PC-9 (cell line): ENCODE measurements at places on chromosomes 5 and 9. TPM values are rescaled to one million over a fixed set of nuclear protein-coding genes. Genes with fewer than 3 reads are reported as not detected.

DNA sequence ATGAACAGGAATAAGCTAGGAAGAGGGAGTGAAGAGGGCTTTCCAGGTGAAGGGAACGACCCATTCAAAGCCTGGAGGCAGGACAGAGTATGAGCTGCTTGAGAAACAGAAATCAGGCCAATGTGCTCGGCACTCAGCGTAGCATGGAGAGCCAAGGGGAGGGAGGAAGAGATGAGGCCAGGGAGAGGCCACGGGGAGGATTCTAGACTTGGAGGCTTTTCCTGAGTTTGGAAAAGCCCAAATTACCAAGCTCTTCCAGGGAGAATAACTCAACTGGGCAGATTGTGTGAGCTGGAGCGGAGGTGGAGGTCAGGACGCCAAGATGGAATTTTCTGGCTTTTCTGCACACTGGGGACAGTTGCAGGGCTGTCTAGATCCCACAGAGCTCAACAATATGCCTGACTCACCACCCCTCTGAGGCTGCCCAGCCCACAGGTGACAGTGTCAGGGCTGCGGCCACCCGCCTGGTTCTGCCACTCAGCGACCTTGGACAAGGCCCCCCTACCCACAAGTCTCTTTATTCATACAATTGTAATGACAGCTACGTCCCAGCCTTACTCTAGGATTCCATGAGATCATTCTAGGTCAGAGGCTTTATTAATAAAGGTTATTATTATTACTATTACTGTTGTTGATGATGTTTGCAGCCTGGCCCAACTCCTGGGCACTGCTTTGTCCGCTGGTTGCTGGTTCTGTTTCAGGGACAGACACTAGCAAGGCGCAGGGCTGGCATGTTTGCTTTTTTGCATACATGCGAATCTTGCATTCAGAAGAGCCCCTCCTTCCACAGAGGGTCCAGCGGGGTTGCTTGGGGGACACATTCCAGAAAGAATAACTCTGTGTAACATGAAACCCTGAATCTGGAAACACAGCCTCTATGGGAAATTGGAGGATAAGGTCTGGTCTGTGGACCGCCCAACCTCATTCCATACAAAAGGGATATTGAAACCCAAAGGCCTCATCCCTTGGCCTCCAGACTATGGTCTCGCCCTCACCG lies 9.4 kb upstream of the LMX1B start:
- DNase-seq: no peak

- DNase-seq: no peak
Observed at GRCh38 chr5:54556141-54556540, 38.6 kb downstream of the SNX18 start.

The ZNF346 gene
- 23.8 and 26.0 TPM in 2 replicates for total RNA-seq

The MAML1 gene
- 25.7 and 34.0 TPM in 2 replicates for total RNA-seq

DNA sequence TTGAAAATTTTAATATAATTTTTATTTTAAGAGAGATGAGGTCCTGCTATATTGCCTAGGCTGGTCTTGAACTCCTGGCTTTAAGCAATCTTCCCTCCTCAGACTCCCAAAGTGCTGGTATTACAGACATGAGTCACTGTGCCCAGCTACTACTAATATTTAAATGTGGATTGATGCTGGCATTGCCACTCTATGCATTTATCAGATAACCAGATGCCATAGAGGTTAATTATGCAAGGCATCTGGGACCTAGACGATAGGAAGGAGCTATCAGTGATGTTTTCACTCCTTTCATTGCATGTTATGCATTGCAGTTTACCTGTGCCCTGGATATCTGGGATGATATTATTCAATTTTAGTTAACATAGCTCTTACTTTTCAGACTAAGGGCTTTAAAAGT lies 127.0 kb downstream of the RPS23 start:
- no peak for DNase-seq

The CAMK4 gene
- total RNA-seq: not detected in 2 replicates

- DNase-seq: no peak
Observed at GRCh38 chr5:90962481-90962880, 403.9 kb downstream of the ADGRV1 start.

GRCh38 chr9:136171009-136171800 lies 33.7 kb downstream of the LHX3 start:
- DNase-seq: peak; percentile 69

The PRDM12 gene
- total RNA-seq: 0.35 and 0.46 TPM in 2 replicates

The CKS2 gene
- 138 and 260 TPM in 2 replicates for total RNA-seq

The AGXT2 gene
- total RNA-seq: not detected in 2 replicates

The NFX1 gene
- 14.9 and 15.0 TPM in 2 replicates for total RNA-seq

DNA sequence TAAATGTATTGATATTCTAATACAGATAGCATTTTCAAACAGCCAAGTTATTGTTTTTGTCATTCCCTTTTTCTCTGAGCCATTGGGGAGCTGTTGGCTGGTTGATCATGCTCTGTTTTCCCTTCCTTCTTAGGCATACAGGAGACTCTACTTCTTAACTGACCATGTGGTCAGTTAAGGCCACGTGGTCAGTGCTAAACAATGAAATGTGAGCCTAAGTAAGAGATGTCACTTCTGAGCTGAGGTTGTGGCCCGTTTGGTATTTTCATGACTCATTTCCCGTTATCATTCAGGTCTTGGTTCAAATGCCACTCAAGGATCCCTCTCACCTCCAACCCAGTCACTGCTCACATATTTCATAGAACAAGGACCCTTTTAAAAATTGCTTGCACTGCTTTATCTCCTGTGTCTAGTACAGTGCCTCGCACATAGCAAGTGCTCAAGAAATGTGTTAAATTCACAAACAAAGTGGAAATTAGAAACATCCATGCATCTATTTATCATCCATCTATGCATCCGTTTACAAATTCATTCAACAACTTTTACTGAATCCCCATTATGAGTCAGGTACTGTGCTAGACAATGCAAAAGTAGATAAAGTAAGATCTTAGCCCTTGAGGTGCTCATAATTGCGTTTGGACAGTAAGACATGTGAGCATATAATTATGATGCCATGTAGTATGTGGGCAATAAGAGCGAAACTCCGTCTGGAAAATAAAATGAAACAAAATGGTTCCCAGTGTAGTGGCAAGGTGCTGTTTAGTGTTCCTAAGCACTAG lies 50.7 kb downstream of the ARRDC3 start:
- peak; percentile 55 for DNase-seq

DNA sequence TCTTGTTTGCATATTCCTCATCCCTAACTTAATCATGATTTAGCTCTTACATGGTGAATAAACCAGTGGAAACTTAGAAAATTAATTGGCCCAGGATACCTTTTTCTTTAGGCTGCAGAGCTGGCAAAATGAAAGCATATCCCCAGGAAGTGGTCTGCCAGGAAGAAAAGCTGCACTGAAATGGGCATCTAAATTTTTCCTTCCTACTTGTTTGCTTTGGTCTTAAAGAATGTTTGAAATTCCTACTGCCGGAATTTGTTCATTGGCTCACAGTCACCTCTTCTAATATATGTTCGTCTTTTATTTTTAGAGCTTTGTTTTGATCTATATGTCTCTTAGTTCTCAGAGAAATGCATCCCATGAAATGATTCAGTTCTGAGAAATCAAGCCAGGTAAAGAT lies 113.2 kb upstream of the ELL2 start:
- DNase-seq: no peak

The SPIN1 gene
- 102 and 112 TPM in 2 replicates for total RNA-seq

DNA sequence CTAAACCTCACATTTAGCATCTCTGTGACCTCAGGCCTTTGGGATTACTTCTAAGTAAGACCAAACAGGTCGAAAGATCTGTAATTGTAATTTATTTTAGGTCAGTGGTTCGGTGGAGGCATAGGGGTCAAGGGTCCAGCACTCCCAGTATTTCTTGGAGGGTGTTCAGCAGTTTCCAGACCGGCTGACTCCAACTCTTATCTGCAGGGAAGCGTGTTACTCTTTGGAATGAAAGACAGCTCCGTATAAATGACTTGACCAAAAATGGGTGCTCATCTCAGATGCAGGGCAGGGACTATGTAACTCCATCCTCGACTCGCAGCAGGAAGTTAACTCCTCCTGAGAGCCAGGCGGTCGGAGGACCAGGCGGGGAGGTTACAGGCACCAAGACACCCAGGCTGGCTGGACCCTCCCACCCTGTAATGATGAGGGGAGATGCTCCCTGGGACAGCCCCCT lies 620 bp upstream of the VPS13A start:
- no peak for DNase-seq

The CYFIP2 gene
- total RNA-seq: not detected in 2 replicates

DNA sequence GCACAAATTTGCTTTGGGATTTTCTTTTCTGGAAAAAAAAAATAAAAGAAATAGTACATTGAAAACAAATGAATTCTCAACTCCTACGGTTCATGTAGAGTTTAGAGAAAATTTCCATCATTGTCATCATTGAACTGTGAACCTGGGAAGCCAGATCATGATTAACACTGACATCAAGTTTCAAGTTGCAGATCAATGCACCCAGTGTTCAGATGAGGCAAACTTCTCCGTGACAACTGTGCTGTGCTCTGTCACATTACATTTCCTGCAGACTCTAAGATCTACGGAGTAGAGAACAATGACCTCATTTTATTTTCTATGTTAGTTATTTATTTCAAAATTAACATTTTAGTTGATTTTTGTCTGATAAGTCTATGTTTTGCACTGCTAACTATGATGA lies 99.7 kb downstream of the MAP1B start:
- no peak for DNase-seq

DNA sequence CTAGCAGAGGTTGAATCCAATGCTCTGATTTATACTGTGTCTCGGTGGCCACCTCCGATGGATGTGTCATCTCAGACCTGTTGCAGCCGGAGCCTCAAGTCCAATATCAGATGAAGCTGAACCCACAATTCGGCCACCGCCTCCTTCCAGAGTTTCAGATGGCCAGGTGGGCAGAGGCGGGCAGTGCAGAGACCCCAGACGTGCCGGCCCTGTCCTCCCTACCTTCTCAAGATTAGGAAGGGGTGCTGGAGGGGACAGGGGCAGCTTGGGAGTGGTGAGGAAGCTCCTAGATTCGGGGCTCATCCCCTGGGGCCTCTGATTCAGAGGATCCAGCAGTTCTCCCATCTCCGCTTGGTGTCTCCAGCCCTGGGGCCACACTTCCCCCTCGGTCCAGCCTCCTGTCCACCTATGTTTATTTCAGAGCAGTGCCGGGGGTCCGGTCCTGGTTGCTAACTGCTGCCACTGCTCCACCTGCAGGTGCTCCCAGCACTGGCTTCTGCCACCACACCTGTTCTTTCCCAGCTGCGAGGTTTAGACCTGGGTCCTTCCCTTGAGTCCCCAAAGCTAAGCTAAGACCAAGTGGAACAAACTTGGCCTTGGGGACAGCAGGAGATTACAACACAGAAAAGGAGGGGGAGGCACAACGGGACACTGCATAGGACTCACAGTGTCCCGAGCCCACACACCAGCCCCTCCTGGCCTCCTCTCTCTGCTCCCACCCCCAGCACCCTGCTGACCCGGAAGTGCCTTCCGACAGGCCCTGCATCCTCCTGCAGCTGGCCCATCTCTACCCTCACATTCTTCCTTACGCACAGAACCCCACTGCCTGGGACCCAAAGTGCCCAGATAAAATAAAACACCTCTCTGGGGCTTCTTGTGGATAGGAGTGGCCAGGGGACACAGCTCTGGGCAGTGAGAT lies 81.6 kb downstream of the NTNG2 start:
- DNase-seq: no peak

DNA sequence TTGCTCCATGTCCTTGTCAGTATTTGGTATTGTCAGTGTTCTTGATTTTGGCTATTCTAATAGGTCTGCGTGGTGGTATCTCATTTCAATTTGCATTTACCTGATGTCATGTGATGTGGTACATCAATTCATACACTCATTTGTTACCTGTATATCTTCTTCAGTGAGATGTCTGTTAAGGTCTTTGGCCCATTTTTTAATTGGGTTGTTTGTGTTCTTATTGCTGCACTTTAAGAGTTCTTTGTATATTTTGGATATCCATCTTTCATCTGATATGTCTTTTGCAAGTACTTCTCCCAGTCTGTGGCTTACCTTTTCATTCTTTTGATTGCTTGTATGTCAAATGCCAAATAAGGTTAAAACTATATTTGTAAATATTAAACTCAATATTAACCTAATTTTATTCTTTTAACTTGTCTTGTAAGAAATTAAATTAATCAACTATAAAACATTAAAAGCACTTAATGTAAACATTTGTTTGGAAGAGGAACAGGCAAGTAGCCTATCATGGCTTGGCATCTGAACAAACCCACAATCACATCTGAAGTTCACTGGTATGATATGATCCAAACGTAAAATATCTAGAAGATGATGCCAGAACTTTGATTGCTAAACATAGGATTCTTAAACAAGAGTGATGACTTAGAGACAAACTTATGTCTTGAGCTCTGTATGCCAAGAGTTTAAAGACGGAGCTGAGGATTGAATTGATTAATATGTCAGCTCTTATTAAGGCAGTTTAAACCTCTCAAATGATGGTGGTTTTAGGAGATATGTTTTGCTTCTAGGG lies 587.3 kb downstream of the ANXA1 start:
- no peak for DNase-seq

The CD72 gene
- total RNA-seq: 3.2 and 4.1 TPM in 2 replicates

DNA sequence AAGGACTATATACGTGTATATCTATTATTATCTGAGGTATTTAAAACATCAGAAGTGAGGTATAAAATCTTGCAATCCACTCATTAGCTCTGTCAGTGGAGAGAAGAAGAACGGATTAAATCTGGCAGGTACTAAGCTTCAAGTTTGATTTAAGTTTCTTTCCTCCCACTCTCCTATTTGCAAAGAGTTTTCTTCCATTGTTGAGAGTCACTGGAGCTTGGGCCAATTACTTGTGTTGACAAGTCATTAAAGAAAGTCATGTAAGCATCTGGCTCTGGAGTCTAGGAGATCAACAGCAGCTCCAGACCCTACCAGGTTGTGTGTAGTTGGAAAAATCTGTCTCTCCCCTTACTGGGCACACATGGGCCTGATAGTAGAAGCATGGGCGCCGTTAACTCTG lies 476.8 kb upstream of the SMARCA2 start:
- DNase-seq: no peak

The BAAT gene
- total RNA-seq: not detected in 2 replicates

GRCh38 chr9:14251154-14252071 lies 62.5 kb downstream of the NFIB start:
- DNase-seq: peak; percentile 81

The APBA1 gene
- total RNA-seq: 0.44 and 1.4 TPM in 2 replicates

The FOXD4 gene
- not detected in 2 replicates for total RNA-seq

DNA sequence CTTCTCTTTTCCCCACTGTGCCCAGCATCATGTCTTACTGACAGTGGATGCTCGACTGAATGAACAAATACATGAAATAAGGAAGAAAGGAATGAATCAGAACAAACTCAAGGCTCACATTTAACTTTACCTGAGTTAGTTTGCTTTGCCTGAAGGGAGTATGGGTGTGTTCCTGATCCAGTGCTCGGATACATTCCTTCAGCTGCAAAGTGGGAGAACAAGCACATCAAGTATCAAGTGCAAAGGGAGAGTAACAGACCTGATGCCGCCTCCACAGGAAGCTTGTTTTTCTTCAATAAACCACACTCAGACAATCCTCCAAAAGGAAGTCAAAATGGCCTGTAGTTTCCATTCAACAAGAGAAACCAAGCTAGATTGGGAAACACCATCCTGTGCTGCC lies 66.1 kb downstream of the KIF24 start:
- DNase-seq: peak; percentile 64

GRCh38 chr9:72789885-72790284 lies 163.0 kb downstream of the ALDH1A1 start:
- no peak for DNase-seq

- peak; percentile 16 for DNase-seq
Observed at GRCh38 chr5:94422812-94423211, 195.6 kb downstream of the KIAA0825 start.

GRCh38 chr9:9874270-9874669 lies 738.5 kb downstream of the PTPRD start:
- no peak for DNase-seq

- DNase-seq: no peak
Observed at GRCh38 chr5:139910036-139910435, 114.4 kb downstream of the PSD2 start.

The DNM1 gene
- total RNA-seq: 134 and 148 TPM in 2 replicates
